ENCODE measurements at places on chromosomes 7 and 10. TPM values are rescaled to one million over a fixed set of nuclear protein-coding genes. Genes with fewer than 3 reads are reported as not detected.

- no peak for DNase-seq
Observed at GRCh38 chr10:2744547-2745200, 322.7 kb upstream of the PFKP start.

The CHST15 gene
- 13.0 TPM for polyA plus RNA-seq

- no peak for DNase-seq
Observed at GRCh38 chr10:13812804-13813203, 226.0 kb downstream of the PRPF18 start.

GRCh38 chr7:33832271-33832721, 73.0 kb upstream of the BMPER start:
- no peak for DNase-seq

The CAMK2B gene
- polyA plus RNA-seq = 1.3 TPM

DNA sequence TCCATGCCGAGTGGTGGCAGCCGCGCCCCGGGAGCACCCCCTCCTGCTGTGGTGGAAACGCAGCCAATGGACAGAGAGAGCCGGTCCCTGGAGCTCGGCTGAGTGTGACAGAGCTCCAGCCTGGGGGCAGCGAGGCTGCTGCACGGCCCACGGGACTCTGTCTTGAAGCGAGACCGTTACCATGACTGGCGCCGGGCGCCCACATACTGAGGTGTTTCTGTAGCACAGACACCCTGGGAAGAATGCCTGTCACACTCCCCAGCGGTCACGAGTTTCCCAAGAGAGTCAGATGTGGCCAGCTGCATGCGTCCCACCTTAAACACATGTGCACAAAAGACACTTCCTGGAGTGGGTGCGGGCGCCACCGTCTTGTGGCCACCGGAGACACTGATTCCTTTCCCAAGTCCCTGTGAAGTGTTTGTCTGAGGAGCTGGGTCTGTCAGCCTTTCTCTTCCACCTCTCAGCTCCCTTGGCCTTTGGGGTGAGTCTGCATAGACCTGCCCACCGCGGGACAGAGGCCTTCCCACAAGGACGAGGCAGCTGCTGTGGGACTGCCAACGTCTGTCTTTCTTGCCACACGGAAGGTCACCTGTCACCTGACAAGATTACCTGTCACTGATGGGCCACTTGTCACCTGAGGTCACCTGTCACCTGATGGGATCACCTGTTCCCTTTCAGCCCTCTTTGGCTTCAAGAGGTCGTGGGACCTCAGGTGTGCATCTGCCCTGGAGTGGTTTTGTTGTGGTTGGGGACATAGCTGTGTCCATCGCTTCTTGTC, 94.6 kb downstream of the DNAJB6 start:
- no peak for DNase-seq

The CYP3A7 gene
- polyA plus RNA-seq = not detected

The PDE6C gene
- not detected for polyA plus RNA-seq

DNA sequence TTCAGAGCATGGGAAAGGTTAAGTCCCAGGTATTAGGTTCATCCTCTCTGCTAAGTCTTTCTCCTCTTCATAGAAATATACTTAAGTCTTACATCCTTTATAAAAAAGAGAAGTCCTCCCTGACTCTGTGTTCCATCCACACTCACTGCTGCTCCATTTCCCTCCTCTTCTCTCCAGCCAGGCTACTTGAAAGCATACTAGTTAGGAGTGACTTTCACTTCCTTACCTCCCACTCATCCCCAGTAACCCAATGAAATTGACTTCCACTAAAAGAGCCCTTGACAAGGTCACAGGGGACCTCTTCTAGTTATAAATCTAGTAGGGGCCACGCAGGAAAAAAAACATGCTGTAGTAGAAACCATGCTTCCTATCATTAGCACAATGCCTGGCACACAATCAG, 133.1 kb upstream of the AGK start:
- DNase-seq = no peak

DNA sequence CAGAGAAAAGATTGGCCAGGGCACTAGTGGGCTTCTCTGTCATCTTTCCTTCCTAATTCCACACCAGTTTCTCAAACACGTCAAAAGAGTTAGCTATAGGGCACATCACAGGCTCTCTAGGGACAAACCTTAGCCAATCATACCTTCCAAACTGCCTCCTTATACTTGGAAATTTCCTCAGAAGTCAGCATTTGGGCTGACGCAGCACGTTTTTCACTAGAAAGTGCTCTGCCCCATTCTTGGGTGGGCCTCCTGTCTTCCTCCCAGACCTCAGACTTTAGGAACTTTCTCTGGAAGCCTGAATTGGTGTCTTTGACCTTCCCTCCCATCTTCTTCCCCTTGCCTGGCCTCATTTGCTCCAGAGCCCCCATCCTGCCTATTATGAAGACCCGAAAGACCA, 11.1 kb downstream of the SFXN3 start:
- no peak for DNase-seq

- DNase-seq = no peak
Observed at GRCh38 chr10:70510904-70511303, 32.3 kb downstream of the PALD1 start.

The SRRM3 gene
- polyA plus RNA-seq = 1.3 TPM

DNA sequence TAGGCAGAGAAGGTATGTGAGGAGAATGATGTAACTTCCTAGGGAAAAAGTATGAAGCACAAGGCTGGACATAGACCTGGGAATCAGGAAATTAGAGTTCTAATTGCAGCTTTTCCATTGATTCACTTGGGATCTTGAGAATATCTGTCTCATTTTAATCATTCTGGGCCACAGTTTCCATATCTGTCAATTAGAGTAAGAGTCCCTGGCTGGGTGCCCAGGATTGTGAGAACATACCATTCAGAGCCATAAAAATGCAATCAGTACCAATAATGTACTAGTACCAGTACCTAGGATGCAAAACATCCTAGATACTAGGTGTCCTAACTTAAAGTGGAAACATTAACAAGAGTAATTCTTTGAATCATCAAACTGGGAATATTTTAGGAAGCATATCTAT, 29.6 kb downstream of the CAV1 start:
- no peak for DNase-seq

DNA sequence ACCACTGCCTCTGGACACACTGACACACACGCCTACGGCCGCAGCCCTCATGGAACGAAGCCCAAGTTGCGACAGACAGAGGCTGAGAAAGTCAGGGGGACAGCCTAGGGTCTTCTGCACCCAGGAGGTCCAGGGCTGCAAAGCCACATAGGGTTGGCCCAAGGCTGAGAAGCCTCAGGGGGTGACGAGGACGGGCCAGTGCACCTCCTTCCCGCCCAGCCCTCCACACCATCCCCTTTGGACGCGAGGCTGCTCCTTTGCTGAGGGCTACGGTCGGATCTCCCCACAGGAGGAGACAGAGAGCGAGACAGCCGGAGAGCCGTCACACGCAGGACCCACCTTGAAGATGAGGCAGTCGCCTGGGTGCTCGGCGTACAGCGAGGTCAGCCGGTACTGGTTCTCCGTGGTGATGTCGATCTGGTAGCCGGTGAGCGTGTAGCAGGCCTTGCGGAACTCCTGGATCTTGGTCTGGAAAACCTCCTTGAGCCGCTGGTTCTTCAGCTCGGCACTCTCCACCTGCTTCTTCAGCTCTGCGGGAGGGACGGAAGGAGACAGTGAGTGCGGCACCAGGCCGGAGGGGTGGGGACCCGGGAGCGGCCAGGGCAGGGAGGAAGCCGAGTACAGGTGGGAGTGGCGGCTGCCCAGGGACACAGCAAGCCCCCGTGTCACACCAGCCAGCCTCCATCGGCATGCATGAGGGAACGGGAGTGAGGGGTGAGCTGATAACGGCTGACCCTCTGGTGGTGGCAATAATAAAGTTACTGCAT, 228.0 kb downstream of the ELFN1 start:
- no peak for DNase-seq

The STAG3 gene
- polyA plus RNA-seq = 0.29 TPM

DNA sequence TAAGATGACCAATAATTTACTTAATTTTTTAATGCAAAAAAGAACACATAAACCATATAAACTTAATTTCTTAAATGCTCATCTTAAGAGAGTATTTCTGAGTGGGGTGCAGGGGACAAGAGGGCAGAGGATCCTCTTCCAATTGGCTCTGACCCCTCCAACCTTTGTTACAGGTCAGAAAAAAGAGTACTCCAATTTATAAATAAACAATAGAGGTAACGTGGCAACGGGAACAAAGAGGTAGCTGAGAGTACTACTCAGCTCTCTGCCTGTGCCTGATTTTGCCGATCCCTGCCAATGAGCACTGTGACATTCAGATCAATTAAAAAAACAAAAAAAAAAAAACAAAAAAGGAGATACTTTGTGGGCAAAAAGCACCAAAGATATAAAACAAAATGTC, 307.9 kb downstream of the PARD3 start:
- no peak for DNase-seq

DNA sequence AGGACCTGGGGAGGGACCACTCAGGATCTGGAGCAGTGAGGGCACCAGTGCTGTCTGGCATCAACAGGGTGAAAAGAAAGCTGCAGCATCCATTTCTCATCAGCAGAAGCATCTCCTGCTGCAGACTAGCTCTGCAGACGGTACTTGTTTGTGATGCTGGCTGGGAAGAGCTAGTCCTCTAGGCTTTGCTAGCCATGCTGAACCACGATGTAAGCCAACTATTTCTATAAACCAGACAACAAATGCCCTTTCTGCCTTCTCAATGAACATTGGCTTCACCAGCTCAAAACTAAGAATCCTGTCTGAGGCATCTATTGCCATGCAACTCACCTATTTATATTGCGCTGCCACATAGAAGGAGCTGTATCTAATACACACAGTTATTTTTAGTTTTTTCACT, 65.6 kb downstream of the CTTNBP2 start:
- no peak for DNase-seq

- no peak for DNase-seq
Observed at GRCh38 chr10:101244321-101245050, 15.2 kb upstream of the LBX1 start.

DNA sequence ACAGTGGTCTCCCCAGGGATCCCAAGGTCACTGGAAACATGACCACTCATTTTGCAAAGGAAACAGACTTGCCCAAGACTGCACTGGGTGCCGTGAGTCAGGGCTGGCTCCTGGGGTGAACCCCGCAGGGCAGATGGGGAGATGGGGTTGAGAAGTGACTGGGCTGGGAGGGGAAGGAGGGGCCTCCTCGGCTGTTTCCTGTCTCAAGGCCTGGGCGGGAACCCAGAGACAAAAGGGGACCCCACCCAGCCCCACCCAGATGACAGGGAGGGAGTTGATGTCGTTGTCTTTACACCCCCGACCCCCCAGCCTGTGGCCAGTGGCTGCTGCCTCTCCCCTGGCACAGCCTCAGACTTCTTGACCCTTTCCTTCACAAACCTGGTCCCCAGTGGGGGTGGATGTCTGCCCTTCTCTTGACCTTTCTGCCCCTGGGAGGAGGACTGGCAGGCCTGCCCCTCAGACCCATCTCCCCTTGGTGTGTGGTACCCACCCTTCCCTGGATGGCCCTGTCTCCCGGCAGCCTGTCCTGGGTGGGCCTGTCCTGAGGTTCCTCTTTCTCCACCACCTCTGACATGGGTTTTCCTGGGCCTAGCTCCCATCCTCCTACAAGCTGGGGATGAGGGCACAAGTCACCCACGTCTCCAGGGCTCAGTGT, 1.4 kb downstream of the MYO1G start:
- no peak for DNase-seq

- DNase-seq = no peak
Observed at GRCh38 chr7:104098890-104099289, 108.9 kb downstream of the ORC5 start.

DNA sequence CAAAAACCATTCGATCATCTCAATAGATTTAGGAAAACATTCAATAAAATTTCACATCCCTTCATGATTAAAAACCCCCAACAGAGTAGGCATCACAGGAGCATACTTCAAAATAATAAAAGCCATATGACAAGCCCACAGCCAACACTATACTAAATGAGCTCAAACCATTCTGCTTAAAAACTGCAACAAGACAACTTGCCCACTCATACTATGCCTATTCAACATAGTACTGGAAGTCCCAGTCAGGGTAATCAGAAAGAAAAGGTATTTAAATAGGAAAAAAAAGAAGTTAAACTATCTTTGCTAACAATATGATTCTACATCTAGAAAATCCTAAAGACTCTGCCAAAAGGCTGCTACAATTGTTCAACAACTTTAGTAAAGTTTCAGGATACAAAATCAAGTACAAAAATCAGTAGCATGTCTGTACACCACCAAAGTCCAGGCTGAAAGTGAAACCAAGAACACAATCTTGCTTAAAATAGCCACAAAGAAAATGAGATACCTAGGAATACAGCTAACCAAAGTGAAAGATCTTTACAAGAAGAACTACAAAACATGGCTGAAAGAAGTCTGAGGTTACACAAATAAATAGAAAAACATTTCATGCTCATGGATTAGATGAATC, 882.6 kb downstream of the GRM8 start:
- DNase-seq = no peak

The GNA12 gene
- polyA plus RNA-seq = 22.5 TPM

GRCh38 chr10:69327463-69328379, 49.4 kb downstream of the HK1 start:
- DNase-seq = peak; percentile 37

DNA sequence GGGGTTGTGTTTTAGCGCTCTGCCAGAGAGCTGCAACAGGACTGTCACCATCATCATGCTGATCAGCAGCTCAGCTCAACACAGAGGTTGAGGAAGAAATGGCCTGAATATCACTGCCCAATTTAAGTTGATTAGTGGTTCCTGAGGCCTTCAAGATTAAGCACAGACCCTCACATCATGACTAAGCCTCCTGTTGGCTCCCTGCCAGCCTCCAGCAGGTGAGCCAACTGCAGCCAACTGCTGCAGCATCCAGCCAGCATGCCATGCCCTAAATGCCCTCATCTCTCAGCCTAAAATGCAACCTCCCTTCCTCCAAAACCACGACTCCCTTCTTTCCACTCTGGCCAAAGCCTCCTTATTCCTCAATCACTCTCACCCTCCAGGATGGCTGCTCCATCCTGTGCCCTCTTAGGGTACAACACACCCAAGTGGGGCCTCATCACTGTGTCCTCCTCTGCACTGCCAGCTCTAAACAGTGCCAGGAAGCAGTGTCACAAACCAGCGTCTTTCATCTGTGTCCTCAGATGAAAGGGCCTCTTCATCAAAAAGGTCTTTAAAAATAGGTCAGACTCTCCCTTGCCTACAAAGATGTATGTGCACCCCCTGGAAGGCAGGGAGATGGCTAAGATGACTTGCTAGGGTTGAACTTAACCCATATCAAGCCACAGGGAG, 259.3 kb downstream of the ZEB1 start:
- DNase-seq = no peak

DNA sequence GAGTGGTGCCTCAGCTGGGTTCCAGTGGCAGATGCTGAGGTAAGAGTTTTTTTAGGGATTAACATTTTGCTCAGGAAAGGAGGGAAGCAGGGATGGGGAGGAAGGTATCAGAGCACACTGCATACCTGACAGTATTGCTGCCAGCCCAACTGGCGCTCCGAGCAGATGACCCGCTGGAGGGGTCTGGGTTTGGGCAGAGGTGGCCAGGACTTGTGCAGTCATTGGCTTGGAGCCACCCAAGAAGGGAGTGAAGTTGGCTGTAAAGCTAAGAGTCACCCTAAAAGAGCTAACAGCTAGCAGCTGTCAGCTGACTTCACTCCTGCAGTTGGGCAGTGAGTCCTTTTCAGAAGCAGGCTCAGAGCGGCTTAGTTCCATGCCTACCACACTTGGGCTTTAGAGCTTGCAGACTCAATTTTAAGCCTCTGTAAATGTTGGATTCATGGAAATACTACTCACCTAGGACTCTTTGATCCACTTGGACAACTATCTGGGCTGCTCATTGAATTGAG, 5.8 kb upstream of the ARHGAP22 start:
- no peak for DNase-seq
